ENCODE measurements at places on chromosomes 4 and X.

GRCh38 chr4:140726776-140727500 is 29.2 kb downstream of the TBC1D9 start:
- DNase-seq, result peak; percentile 29

DNA sequence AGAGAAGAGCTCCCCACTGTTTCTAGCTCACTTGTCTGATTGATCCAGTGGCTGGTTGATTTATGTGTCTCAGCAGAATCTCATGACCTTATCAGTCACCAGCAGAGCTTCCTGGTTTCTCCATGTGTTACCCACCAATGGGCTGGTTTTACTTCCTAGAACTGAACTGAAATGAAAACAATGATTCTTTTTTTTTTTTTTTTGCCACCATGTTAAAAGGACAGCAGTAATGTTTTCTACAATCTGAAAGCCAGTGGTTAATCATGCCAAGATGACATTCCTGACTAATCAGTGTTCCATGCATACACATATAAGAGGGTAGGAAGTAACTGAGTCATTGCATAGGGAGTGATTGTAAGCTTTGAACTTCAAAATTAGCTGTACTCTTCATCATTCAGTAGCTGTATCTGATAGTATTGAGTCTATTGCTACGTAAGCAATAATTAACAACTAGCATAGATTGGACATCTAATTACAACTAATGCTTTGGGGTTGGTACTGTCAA is 67.7 kb downstream of the SLC4A4 start:
- DNase-seq, result peak; percentile 11

DNA sequence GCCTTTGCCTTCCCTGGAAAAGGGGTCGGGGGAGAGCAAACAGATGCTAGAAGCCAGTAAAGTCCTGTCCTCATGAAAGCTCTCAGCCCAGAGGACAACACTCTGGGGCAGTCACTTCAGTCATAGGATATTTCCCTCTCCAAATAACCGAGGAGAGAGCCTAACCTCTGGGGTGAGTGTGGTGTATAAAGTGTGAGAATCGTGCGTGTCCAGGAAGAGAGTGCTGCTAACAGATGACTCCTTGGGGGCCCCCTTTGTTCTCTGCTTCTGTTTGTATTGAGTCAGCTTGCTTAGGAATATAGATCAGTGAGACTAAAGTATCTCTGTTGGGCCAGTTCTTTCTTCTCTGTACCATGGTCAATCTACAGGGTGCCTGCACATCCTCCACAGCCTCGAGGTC is 247.2 kb downstream of the PALLD start:
- no peak for DNase-seq

DNA sequence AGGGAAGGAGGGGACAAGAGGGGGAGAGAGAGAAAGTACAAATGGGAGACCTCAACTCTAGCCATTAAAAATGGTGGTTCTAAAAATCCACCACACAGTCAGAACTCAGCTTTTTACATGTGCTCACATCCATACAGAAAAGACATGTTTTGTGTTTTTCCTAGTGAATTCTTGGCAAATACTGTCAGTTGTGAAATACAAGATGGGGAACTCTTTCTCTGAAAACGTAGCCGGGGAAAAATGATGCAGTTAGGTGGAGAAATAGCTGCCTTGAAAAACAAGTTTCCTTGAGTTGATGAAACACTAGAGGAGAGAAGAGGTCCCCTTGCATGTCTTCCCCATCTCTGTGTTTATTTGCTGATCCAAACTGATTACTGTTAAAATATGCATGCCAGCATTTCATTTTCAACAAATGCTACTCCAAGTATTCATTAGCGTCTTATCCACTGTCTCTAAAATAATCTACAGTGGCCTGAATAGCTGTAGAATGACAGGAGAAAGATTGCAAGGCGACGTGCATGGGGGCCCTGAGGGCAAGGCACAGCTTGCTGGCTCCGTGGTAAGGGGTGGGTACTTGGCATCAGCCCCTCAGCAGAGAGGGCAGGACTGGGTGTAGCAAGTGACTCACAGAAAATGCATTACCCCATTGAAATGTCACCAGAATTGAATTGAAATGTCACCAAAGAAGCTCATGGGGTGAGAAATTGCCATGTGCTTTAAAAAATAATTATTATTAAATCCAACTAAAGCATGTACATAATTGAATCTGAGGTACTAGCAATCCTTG is 48.1 kb upstream of the TBL1X start:
- peak; percentile 77 for DNase-seq

- no peak for DNase-seq
These were observed 10.9 kb downstream of the SMARCA1 start for GRCh38 chrX:129512409-129512808.

GRCh38 chrX:38018766-38019425 is 12.5 kb downstream of the SYTL5 start:
- peak; percentile 35 for DNase-seq

- no peak for DNase-seq
These were observed 13.8 kb downstream of the TIMM17B start for GRCh38 chrX:48883729-48884128.
